Myocyte (in vitro differentiated cells): ENCODE measurements at places on chromosomes 16 and 17. TPM values are rescaled to one million over a fixed set of nuclear protein-coding genes. Genes with fewer than 3 reads are reported as not detected.

C16orf90 gene
- total RNA-seq, result not detected in 2 replicates

HBQ1 gene
- total RNA-seq, result not detected in 2 replicates

TEFM gene
- 7.9 and 10.8 TPM in 2 replicates for total RNA-seq

ZNF750 gene
- not detected in 2 replicates for total RNA-seq

ERBB2 gene
- total RNA-seq, result 87.4 and 119 TPM in 2 replicates

TMEM238L gene
- total RNA-seq, result not detected in 2 replicates
